ENCODE measurements at places on chromosomes 3 and 15.

GRCh38 chr15:70251246-70251990 lies 153.7 kb upstream of the TLE3 start:
- DNase-seq, result no peak

DNA sequence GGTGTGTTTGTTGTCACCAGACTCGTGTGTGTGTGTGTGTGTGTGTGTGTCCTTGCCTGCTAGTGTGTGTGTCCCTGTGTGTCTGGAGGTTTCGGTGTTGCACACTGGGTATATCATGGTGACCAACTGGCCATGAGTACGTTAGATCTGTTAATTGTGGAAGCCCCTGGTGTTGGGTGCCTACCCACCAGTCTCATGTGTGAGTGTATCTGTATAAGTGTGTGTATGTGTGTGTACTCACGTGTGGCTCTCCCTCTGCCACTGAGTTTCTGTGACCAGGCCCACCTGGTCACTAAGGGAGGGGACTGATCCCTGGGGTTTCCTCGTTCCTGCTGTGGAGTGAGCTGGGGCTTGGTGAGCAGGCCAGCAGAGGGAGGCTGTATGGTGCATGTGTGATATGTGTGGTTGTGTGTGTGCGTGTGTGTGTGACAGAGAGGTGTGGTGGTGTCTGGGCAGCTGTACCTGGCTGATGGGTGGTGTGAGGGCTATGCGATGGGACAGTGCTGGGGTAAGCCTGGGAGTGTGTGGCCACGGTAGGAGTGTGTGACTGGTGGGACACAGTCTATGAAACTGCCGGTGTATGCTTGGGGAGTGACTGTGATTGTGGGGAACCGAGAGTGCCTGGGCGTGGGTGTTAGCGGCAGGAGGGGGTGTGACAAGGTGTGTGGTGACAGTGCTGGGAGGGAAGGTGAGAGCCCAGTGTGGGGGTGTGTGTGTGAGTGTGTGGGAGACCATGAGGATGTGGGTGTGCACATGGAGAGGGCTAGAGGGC lies 1.8 kb downstream of the PRKCD start:
- no peak for DNase-seq

DNA sequence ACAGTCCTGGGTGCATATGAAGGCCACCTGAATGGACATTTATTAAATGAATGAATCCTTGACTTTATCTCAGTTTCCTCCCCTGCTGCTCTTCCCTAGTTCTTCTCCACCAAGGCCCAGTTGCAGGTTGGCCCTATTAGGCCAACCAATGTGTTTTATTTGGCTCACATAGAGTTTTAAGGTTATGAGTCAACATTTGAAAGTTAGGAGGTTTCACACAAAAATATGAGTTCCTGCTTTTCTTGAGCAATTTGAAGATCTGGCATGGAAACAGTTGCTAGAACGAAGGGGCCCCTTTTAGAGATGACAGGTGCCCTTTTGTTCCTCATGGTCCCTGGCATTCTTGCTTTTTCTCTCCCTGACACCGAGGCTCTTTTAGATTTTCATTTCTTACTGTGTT lies 83.0 kb upstream of the PDZRN3 start:
- DNase-seq, result no peak

- no peak for DNase-seq
These were observed 19.6 kb downstream of the OXNAD1 start for GRCh38 chr3:16284633-16285032.

- DNase-seq, result no peak
These were observed 18.3 kb upstream of the SLMAP start for GRCh38 chr3:57737840-57738239.

GRCh38 chr3:195809291-195809785 lies 2.4 kb downstream of the MUC4 start:
- DNase-seq, result no peak

DNA sequence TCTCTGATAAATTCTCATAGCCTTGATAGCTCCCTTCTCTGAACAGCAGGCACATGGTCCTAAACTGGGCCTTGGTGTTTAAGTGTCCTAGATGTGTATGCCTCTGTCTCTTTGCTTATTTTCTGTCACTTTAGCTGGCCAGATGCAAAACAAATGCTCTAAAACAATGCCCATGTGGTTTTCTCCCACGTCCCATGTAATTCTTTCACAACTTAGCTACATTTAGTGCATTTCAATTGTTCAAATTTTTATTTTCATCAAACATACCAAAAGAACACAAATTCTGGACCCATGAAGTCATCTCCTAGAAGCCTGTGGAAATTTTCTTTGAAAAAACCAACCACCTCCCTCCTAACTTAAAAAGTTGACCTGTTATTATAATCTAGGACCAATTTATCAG lies 491.3 kb upstream of the AGTR1 start:
- no peak for DNase-seq

DNA sequence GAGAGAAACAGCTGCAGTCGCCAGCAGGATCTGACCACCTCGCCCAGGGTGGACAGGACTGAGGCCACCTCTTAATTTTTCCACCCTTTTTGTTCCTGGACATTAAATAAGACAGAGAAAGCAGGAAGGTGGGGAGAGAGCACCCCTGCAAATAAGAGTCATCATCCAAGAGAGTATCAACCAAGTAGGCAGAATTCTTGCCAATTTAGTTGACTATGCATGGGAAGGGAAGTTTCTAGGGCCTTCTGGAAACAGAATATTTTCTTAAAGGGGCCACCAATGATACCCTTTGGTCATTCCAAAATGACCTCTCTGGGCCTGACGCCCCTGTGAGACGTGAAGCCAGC lies 136.2 kb downstream of the TJP1 start:
- no peak for DNase-seq

- no peak for DNase-seq
These were observed 36.6 kb upstream of the ALDH1A3 start for GRCh38 chr15:100842756-100843730.

- no peak for DNase-seq
These were observed 171.5 kb upstream of the NANOGP8 start for GRCh38 chr15:35256551-35256950.

- no peak for DNase-seq
These were observed 152.4 kb downstream of the APBA2 start for GRCh38 chr15:29037997-29038705.

- DNase-seq, result no peak
These were observed 12.9 kb downstream of the SNAPC5 start for GRCh38 chr15:66484539-66485112.

DNA sequence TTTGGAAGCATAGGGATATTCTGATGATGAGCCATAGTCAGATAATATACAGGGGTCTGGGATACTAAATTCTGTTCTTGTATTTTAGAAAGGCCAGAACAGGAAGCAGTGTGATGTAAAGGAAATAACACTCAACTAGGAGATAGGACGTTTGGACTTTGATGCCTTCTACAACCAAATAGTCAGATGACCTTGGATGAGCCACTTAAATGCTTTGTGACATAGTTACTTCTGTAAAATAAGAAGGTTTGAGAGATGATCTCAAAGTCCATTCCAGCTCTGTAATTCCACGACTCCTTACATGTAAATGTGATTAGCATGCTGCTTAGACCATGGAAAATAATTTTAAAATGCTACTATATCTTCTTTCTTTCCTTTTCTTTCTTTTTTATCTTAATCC lies 29.5 kb upstream of the CCDC54 start:
- no peak for DNase-seq

- no peak for DNase-seq
These were observed 160.1 kb downstream of the PDE8A start for GRCh38 chr15:85141726-85142125.

- no peak for DNase-seq
These were observed 38.2 kb upstream of the MCF2L2 start for GRCh38 chr3:183466575-183466974.

- DNase-seq, result no peak
These were observed 197.5 kb upstream of the BCL6 start for GRCh38 chr3:187942658-187943241.

- DNase-seq, result peak; percentile 31
These were observed 19.5 kb upstream of the COMMD2 start for GRCh38 chr3:149771652-149772271.

- DNase-seq, result no peak
These were observed 459.9 kb upstream of the MCTP2 start for GRCh38 chr15:93771196-93772030.

GRCh38 chr15:79121571-79121970 lies 31.0 kb upstream of the RASGRF1 start:
- no peak for DNase-seq

GRCh38 chr15:87528873-87529272 lies 727.7 kb downstream of the NTRK3 start:
- no peak for DNase-seq

GRCh38 chr15:74228723-74229081 lies 7.4 kb upstream of the CCDC33 start:
- peak; percentile 50 for DNase-seq

GRCh38 chr3:45677033-45677446 lies 12.2 kb upstream of the SACM1L start:
- no peak for DNase-seq

DNA sequence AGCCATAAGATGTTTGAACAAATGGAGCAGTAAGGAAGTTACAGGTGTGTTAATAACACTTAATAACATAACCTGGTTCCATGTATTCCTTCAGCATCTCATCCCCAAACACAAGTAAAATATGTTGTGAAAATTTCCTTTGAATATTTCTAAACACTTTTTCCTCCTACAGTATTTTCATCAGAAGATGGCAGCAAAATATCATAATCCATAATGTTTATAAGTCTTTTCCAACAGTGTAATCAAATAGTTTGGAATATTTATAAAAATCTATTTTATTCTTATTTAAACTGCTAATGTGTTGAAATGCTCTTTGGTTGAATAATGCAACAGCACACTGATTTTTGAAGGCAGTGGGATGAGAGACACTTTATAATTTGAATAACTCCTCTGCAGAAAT lies 1020.5 kb downstream of the OTOL1 start:
- DNase-seq, result no peak

DNA sequence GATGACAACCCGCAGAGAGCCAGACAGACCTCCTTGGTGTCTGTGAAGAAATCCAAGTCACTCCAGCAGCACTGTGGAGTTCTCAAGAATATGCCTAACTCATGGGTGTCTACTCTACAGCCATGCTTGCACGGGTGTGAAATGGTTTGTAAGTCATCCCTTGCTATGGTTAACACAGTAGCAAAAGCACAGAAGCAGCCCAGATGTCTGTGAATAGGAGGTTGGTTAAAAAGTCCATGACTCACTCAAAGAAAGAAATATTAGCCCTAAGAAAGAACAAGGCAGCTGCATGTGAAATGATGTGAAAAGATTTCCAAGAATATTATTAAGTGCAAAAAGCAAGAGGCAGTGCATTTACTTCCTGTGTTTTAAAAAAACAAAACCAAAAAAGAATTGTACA lies 12.1 kb upstream of the LIMD1 start:
- no peak for DNase-seq

All from NCI-H1092 (cell line).